ENCODE measurements at places on chromosomes 11 and 22.

DNA sequence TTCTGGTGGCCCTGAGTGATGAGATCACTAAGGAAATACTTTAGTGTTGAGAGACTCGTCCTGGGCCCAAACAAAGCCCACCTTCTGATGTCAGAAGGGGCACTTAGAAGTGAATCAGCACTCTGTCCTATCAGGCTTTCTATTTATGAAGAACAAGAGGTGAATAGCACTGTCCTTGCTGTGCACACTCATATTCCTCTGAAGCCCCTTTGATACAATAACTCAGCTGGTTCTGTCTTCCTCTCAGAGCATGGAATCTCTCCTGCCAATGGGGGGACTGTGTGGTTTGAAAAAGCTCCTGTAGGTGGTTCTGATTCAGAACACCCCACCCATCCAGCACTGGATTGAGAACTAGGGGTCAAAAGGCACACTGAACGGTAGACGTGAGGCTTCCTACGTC, 348.1 kb downstream of the ETS1 start:
- DNase-seq, result no peak

GRCh38 chr22:44424359-44424682, 73.7 kb downstream of the RTL6 start:
- no peak for DNase-seq

DNA sequence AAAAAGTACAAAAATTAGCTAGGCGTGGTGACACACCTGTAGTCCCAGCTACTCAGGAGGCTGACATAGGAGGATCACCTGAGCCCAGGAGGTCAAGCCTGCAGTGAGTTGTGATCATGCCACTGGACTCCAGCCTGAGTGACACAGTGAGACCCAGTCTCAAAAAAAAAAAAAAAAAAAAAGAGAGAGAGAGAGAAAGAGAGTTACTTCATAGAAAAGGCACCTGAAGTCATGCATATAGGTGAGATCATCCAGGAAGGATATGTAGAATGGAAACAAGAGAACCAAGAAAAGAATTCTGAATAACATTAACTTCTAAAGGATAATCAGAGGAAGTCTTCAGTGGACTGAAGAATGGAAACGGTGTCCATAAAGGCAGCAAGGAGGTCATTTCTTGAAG, 106.8 kb downstream of the STK33 start:
- no peak for DNase-seq

DNA sequence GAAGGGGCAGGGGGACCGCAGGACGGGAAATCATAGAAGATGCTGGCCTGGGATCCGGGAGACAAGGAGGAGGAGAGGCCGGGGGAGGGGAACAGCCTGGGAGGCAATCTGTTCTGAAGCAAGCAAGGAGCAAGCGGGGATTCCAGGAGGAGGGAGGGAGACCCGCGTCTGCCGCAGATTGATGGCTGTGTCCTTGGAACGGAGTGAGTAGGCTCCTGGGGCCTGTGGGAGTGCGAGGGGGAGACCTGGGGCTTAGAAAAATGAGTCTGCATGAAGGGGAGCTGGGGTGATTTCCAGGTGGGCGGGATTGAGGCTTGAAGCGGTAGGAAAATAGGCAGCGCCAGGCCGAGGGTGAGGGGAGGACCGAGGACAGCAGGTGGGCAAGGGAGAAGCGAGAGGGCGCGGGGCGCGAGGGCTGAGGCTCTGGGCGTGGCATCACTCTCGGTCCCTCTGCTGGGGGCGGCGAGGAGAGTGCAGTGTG, 1.6 kb upstream of the LRRC55 start:
- no peak for DNase-seq

GRCh38 chr11:16881074-16881709, 133.0 kb downstream of the PLEKHA7 start:
- no peak for DNase-seq

- no peak for DNase-seq
Measured at GRCh38 chr22:24190596-24191208, 9.4 kb downstream of the SUSD2 start.

GRCh38 chr22:49262167-49262566, 565.5 kb downstream of the BRD1 start:
- peak; percentile 79 for DNase-seq

GRCh38 chr22:29145321-29146072, 60.2 kb upstream of the EMID1 start:
- no peak for DNase-seq

GRCh38 chr11:111703576-111703975, 62.6 kb downstream of the PPP2R1B start:
- no peak for DNase-seq

- DNase-seq, result no peak
Measured at GRCh38 chr11:117300283-117300663, 9.1 kb downstream of the BACE1-AS start.

- DNase-seq, result no peak
Measured at GRCh38 chr11:120209746-120210625, 846 bp upstream of the OAF start.

GRCh38 chr22:46858181-46858771, 95.8 kb downstream of the TBC1D22A start:
- DNase-seq, result peak; percentile 69

- no peak for DNase-seq
Measured at GRCh38 chr11:67178421-67178820, 59.4 kb downstream of the KDM2A start.

GRCh38 chr11:17164361-17165246, 43.2 kb downstream of the PIK3C2A start:
- no peak for DNase-seq

GRCh38 chr22:20439928-20440575, 2.4 kb upstream of the SCARF2 start:
- no peak for DNase-seq

Measured in osteocyte (in vitro differentiated cells).